ENCODE measurements at places on chromosomes 13 and 19. TPM values are rescaled to one million over a fixed set of nuclear protein-coding genes. Genes with fewer than 3 reads are reported as not detected.

PAK4 gene
- total RNA-seq, result 125 TPM

TMPRSS9 gene
- total RNA-seq, result not detected

NLRP7 gene
- total RNA-seq, result not detected

EPN1 gene
- total RNA-seq, result 220 TPM

RFXANK gene
- total RNA-seq, result 51.6 TPM

PALM3 gene
- 2.2 TPM for total RNA-seq
